Hippocampal formation (tissue), 2 donors: ENCODE measurements at places on chromosomes 6 and 20.
A peak's percentile ranks its signal among the peaks of the same experiment; 100 is the strongest.

GRCh38 chr20:51950926-51951325 lies 148.6 kb upstream of the SALL4 start:
- no peak for DNase-seq

- DNase-seq = no peak
Observed at GRCh38 chr6:101259505-101259904, 134.0 kb upstream of the GRIK2 start.

GRCh38 chr6:148598724-148599123 lies 148.1 kb upstream of the UST start:
- DNase-seq = no peak

GRCh38 chr6:35296931-35297600 lies 552 bp upstream of the DEF6 start:
- no peak for DNase-seq

DNA sequence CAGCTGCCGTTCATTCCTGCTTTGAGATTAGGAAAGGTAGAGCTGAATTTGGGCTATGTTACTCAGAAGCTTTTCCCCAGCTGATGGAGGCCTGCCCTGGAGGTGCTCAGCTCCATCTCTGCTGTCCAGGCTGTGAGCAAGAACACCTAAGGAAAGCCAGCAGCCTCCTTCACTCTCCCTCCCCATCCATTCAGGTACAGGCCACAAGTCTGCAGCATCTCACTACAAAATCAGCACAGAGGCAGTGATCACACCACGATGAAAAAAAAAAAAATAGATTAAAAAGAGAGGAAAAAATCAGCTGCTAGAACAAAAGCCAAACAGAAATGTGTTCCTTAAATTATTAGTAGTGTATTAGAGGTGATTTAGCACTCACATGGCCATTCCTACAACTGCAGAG lies 515.0 kb downstream of the CDH26 start:
- no peak for DNase-seq

GRCh38 chr6:169989594-169989993 lies 238.2 kb downstream of the ERMARD start:
- no peak for DNase-seq

GRCh38 chr6:73372516-73372915 lies 2.8 kb upstream of the OOEP start:
- DNase-seq = no peak

GRCh38 chr6:43742285-43742684 lies 27.7 kb upstream of the VEGFA start:
- no peak for DNase-seq

DNA sequence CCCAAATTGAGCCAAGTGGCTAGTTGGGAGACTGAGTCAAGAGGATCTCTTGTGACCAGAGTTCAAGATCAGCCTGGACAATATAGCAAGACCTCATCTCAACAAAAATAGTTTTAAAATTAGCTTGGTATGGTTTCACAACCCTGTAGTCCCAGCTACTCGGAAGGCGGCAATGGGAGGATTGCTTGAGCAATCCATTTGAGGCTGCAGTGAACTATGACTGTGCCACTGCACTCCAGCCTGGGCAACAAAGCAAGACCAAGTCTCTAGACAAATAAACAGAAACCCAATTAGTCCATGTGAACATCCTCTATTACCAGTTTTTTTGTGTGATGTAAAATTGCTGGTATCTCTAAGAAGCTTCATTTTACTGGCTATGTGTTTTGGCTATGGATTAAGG lies 106.2 kb downstream of the TULP4 start:
- DNase-seq = no peak

DNA sequence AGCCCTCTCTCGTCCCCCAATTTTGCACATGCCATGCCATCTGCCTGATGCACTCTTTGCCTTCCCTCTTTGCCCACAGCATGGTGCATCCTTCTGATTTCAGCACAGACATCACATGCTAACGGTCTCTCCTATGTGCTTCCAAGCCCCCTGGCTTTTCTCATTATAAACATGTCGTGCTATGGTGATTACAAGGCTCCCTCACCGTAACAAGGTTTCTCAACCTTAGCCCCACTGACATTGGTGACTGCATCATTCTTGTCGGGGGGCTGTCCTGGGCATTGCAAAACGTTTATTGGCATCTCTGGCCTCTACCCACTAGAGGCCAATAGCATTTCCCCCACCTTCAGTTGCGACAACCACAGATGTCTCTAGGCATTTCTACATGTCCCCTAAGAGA lies 187.2 kb downstream of the TFAP2C start:
- DNase-seq = no peak

DNA sequence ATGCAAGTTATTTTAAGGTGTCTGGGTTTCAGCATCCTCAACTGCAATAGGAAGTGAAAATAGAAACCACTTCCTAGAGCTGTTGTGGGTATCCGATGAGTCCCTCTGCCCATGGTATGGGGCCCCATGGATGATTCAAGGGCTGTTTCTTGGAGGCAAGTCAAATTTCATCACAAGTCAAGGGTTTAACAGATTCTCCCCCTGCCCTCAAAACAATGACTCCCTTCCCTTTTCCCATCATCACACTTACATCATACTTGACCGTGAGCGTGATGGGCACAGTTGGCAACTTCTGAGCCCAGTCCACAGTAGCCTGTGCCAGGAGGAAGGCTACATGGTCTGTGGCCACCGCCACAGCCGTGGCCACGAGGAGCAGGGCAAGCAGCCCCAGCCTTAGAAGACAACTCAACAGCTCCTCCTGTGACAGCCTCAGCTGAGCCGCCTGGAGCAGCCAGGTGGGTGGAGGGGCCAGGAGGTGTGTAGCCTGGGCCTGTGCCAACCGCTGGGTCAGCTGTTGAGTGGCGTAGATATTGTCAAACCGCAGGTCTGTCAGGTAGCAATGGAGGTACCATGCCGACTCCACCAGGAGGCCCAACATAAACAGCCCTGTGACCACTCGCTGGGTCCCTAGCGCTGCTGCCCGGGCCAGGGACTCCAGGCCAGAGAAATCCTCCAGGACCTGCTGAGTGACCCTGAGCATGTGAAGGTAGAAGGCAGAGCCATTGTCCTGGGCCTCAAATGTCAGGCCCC lies 5.2 kb downstream of the OCSTAMP start:
- no peak for DNase-seq

- DNase-seq = no peak
Observed at GRCh38 chr20:62473717-62474603, 1.8 kb downstream of the GATA5 start.

- DNase-seq = no peak
Observed at GRCh38 chr6:63537959-63538300, 34.4 kb upstream of the LOC128125822 start.

DNA sequence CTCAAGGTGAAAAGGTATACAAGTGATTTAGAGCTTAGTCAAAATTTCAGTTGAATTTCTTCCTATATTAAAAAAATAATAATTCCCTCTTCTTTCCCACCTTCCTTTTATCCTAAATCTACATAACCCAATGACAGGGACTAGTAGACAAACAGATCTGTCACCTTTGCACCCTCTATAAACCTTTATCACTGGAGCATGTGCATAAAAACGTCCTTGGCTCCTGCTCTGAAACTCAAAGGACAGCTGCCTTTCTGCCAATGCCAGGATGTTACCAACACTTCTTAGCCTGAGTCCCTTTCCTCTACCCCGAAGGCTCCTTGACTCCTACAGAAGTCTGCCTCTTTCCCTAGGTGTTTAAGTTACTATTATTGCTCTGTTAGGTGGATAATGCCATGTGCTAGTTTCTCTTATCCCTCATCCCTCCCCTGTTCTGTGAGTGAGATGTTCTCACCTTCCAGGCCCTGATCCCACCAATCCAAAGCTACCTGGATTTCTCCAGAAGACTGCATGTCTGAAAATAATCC lies 4.3 kb downstream of the CLVS2 start:
- DNase-seq = no peak

DNA sequence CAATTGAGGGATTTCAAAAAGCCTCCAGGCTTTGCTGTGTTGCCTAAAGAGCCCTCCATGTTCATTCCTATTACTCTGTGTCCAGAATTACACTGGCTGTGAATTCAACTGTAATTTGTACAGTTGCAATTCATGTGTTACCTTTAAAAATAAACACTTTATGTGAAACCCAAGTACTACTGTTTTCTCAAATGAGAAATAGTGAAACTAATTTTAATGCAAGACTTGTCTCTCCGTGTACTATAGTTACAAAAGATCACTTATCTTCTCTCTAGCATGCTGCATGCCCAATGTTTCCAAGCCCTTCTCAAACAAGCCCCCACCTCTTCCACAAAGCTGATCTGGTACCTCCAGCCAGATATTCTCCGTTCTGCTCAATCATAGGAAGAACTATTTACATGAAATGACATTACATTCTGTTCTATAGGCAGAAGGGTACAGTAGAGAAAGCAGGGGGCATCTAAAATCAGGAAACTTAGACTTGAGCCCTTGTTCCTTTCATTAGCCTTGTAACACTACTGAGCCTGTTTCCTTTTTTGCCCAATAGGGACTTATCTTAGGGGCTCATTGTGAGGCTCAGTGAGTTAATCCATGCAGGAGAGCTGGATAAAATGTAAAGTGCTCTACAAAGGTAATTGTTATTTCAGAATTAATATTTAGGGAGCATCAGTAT lies 12.3 kb upstream of the COL9A1 start:
- DNase-seq = no peak

- DNase-seq = no peak
Observed at GRCh38 chr20:62995898-62996595, 10.7 kb downstream of the BHLHE23 start.

- no peak for DNase-seq
Observed at GRCh38 chr6:95648636-95649035, 71.3 kb downstream of the MANEA start.

DNA sequence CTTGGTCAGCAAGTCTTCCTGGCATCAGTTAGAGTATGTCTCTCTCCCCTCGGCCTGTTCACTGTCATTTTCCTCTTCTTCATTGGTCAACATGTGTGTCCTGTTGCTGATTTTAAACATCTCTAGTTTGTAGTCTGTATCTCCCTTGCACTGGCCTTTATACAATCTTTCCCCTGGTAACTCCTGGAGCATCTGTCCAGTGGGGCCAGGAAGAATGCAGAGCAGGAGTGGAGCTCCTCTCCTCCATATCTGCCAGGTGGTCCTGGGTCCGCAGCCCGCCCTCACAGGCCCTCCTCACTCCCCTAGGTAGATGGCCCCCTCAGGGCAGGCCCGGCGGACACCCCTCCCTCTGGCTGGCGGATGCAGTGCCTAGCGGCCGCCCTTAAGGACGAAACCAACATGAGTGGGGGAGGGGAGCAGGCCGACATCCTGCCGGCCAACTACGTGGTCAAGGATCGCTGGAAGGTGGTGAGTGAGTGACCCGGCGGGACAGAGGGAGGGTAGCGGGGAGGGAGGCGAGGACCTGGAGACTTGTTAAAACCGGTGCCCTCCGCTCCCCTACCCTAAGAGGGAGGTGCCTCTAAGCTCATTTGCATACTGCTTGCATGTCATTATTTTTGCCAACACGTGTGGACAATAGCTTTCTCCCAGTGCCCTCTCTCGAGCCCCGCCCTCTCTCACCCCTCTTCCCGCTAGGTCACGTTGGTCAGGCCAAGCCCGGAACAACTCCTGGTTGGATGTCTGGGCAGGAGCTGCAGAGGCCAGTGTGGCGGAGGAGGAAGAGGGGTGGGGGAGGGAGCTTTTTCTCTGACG lies 3.2 kb downstream of the TTBK1 start:
- DNase-seq = peak; percentile 86

DNA sequence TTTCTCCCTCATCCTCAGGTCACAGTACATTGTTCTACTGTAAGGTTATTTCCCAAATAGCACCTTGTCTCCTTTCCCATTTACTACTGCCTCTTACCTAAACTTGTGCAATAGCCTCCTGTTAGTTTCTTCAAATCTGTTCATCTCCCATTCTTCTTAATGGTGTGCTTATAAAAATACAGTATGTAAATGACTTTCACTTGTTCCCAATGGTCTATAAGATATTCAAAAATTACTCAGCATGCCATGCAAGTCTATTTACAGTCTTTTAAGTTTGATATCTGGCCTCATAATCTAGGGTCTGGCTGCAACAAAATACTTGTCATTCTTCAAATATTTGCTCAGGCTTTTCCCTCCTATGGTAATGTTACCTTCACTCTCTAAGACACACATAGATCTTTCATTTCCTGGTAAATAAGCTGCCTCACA lies 31.5 kb upstream of the RHAG start:
- DNase-seq = no peak

- DNase-seq = no peak
Observed at GRCh38 chr20:43746344-43747137, 19.7 kb upstream of the GTSF1L start.

DNA sequence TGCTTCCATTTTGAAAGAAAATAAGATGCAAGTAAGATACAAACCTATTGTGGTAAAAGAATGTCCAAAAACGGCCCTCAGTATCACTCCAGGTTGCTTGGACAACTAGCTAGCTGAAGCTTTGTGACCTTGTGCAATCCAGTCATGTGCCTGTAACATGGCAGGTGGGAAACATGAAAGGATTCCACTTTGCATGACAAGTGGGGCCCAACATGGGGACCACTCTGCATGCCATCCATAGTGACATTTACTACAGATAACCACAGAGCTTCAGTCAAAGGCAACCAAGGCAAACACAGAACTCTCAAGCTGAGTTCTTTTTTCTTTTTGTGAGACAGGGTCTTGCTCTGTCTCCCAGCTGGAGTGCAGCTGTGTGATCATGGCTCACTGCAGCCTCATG lies 15.8 kb upstream of the FBXO9 start:
- no peak for DNase-seq

GRCh38 chr20:56587307-56588041 lies 41.6 kb upstream of the TFAP2C start:
- DNase-seq = no peak

- no peak for DNase-seq
Observed at GRCh38 chr6:44116641-44117382, 10.4 kb downstream of the MRPL14 start.

DNA sequence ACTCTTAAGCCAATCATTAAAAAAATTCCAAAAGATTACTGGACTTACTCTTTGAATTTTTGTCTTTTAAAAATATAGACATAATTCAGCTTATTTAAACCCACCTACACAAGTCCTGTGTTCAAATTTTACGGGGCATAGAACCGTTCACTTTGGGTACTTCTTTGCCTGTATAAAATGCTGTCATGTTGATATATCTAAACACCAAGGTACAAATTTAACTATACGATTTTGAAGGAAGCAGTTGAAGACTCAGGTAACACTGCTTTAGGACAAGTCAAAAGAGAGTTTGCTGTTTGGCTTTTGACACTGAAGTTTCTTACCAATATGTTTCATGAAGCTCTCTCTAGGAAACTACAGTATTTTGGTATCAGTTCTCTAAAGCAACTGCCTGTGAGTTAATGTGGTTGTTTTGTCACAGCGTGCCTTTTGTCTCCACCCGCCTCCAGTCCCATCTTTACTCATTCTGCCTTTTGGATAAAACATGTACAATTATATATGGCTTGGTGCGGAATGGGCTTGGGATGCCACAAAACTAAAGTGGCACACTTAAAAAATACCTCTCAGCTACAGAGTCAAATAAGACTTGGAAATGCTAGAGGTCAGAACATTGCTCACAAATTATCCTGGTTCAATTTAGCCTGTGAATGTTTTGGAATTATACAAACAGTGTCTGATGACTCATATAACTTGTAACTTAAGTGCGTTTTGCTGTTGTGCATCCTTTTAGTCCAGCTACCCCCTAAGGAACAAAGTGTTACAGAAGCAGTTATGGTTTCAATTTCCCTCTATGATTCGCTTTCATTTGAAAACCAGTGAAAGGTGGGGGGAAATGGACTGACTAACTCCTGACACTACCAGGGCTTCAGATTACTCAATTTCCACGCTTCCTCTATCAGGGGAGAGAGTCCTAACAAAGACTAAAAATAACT lies 38.7 kb downstream of the RGS17 start:
- DNase-seq = no peak

GRCh38 chr6:37139230-37139962 lies 30.6 kb upstream of the PIM1 start:
- no peak for DNase-seq
